ENCODE measurements at places on chromosomes 7 and 10.

DNA sequence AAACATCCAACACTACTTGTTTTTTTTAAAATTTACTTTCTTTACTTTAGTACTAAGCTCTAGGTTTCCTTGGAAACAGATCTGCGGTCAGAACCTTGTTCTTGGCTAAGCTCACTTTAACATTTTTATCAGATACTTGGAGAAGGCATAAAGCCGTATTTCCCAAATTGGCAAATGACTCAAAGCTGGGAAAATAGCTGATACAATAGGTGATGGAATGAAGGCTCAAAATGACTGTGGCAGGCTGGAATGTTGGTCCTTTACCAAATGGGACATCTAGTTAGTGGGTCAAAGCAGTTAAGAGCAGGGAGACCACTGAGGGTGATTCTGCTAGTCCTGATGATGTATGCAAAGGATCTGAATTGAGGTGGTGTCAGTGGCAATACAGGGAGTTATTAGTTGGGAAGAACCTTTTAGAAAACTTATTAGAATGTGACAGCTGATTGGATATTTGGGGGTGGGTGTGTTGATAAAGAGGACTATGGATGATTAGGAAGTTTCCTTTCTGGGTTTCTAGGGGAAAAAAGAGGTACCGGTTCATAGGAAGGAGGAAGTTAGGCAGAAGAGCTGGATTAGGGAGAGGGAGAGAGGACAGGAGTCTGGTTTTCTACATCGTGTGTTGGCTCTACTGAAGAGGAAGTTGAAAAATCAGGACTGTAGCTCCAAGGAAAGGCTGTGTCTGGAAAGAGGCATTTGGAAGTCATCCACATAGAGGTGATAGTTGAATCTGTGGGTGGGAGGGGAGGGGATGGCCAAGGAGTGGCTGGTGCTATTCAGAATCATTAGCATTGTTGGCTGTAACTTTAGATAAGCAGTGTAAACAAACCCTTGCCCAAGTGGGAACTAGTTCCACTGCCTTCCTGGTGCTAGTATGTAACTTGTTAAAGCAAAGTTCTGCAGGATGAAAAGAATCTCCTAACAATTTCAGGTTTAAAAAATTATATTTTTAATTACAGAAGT is 13.1 kb downstream of the PLCE1 start:
- DNase-seq, result no peak

GRCh38 chr10:527416-527815 is 162.1 kb downstream of the DIP2C start:
- no peak for DNase-seq

DNA sequence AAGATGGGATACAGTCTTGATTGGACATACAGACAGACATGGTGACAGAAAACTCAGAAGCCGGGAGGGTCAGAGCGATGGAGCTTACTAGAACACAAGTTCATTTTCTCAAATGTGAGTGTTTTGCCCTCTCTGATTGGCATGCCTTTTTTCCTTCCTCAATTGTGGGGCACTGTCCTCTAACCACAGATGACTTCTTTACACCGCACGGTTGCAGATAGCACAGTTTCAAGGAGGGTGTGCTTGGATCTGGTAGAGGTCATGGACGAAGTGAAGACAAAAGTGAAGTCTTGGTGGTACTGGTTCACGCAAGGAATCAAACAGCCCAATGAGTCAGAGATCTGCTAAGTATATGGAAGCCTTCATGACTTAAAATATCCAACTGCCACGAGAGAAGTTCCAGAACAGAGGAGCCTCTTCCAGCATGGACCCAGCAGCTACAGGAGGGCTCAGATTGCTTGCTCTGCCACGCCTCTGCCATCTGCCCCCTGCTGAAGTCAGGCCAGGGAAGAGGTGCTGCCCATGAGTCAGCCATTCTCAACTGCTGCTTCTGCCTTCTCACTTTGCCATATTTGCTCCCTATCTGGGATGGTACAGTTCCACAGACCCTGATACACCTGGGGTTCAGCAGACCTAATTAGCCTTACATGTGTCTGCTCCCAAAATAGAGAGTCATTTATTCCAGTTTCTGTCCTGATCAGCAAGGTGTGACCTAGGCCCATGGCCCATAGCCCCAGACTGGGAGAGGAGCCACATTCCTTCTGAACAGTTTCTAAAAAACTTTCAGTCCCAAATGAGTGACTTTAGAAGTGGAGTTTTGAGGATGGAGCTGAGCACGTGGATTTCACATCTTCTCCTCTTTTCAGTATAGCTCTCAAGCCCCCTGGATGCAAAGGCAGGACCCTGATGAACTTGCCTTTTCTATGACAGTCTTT is 413.8 kb downstream of the KCNMA1 start:
- no peak for DNase-seq

DNA sequence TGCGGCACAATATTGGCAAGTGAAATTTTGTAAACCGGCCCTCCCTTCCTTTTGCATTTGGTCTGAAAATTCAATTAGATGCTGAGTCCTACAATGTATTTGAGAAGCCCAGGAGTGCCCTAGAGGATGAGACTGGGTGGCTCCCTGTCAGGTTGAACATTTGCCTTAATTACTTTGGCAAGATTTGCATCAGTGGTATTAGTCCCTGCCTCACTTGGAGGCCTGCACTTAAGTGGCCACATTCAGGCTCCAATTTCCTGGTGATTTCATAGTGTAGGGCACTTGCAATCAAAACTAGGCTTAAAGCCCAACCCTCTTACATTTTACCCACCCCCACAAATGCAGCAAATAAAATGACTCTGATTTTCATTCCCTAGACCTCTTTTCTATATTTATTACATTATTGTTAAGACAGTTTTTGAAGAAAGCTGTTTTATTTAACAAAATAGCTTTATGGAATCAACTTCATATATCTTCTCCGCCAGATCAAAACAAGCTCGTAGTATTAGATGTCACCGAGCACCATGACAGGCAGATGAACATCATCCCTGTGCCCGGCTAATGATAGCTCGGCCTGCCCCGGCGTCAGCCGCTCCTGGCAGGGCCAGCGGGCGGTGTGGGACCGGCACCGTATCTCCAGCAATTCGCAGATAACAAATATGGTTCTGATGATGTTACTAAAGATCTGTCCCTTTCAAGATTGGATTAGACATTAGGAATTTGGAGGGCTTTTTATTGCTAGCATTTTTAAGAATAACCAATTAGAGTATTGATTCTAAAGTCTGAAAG is 73.6 kb downstream of the EGFR start:
- DNase-seq, result no peak

All from stimulated activated CD8-positive, alpha-beta memory T cell treated with anti-CD3 and anti-CD28 coated beads, Interleukin-15, amount 100 ng/mL, for 1 hour (primary cell).